Myocyte (in vitro differentiated cells): ENCODE measurements at places on chromosomes 13 and 19. TPM values are rescaled to one million over a fixed set of nuclear protein-coding genes. Genes with fewer than 3 reads are reported as not detected.
A peak's percentile ranks its signal among the peaks of the same experiment; 100 is the strongest.

DNA sequence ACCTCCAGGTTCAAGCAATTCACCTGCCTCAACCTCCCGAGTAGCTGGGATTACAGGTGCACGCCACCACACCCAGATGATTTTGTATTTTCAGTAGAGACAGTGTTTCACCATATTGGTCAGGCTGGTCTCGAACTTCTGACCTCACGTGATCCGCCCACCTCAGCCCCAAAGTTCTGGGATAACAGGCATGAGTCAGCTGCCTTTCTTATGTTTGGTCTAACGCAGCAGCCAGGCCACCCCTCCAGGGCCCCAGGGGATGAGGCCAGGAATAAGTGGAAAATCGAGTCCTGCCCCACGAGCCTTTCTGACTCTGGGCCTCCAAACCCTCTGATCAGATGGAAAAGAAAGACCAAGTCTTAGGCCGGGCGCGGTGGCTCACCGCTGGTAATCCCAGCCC, 44.5 kb downstream of the CERS4 start:
- no peak for DNase-seq

DNA sequence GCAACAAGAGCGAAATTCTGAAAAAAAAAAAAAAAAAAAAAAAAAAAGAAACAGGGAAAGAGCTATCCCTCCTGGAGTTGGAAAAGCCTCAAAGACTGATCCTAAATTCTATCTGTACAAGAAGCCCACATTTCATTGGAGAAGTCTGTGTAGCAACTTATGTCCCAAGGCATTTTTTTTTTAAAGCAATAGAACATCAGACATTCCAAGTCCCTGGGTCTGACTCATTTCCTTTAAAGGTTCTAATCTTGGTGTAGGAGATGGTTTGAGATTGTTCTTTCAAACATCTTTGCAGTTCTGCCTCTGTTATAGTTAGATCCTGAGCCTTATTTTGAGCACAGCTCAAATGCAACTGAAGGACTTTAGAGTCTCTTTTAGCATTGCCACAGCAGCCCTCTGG, 706.5 kb upstream of the MIR17HG start:
- DNase-seq, result no peak

- no peak for DNase-seq
These were observed 20.7 kb downstream of the AKAP8 start for GRCh38 chr19:15358918-15359317.

- DNase-seq, result no peak
These were observed 23.0 kb downstream of the KCNRG start for GRCh38 chr13:50038266-50038665.

DNA sequence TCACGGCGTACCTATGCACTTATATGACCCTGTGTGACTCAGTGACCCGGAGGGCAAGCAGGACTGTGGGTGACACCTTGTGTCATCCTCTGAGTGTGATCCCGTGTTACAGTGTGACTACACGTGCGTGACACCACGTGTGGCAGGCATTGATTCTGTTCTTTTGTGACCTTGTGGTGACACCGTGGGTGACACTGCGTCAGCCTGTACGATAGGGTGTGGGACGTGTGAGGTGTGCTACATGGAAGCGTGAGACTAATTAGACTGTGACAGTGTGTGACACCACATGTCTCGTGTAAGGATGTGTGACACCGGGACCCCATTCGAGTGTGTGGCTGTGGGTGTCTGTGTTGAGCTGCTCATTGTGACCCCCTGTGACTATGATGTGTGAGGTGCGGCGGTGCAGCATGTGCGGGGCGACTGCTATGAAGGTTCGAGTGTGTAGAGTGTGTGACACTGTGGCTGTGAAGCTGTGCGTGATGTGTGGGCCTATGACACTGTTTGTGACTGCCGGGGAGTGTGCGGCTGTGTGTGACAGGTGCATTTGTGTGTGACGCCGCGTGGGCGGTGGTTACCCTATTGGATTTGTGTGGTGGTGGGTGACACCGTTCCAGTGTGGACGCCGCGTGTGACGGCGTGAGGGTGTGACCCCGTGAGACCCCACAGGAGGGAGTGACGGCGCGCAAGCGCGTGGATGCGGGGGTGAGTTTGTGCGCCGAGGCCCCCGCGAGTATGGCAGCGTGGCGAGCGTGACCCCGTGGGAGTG, 399 bp upstream of the SPTBN4 start:
- DNase-seq, result peak; percentile 33

DNA sequence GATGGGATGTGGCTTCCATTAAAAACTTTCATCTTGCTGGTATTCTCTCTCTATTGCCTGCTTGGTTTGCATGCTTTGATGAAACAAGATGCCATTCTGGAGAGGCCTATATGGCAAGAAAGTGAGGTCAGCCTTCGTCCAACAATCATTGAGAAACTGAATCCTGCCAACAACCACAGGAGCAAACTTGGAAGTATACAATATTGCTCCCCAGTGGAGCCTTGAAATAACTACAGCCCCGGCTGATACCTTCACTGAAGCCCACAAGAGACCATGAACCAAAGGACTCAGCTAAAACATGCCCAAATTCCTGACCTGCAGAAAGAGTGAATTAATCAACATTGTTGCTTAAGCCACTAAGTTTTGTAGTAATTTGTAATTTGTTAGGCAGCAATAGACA, 82.5 kb upstream of the FGF14 start:
- no peak for DNase-seq

VMAC gene
- total RNA-seq, result 3.1 and 5.6 TPM in 2 replicates

TEKTIP1 gene
- total RNA-seq, result not detected in 2 replicates

CAPS gene
- total RNA-seq, result 2.8 and 4.1 TPM in 2 replicates

CEACAM16 gene
- 5.0 and 6.1 TPM in 2 replicates for total RNA-seq
